ENCODE measurements at places on chromosomes 5 and 9.

GRCh38 chr9:73689051-73689870 lies 537.6 kb downstream of the ANXA1 start:
- DNase-seq = no peak

DNA sequence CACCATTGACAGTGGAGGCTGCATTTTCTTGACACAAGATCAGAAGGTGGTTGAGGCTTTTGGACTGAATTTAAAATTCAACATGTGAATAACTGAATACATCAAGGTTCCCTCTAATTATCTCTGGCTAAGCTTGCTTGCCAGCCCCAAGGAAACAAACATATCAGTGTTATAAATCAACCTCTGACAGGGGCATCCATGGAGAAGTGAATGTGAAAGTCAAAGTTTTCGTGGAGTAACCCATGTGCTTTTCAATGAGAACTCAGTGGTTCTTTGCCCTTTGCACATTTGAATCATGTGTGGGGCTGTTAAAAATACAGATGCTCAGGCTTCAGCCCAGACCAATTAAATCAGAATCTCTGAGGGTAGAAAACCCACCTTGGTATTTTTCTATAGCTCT lies 128.9 kb downstream of the LRRC70 start:
- no peak for DNase-seq

DNA sequence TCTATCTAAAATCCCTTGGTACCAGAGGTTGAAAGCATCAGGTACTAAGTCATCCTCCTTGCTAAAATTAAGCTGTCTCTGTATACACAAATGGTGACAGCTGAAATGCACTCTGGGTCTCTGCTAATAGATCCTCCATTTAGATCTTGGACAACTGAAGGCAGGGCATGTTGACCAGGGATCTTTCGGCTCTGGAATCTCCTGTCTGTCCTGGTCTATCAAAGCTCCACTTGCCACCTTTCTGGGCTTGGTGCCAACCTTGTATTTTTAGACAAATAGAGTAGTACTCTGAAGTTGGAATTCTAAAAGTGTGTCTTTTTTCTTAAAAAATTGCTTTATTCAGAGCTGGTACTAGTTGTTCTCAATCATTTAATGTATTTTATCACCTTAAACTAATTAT lies 135.2 kb upstream of the HMHB1 start:
- DNase-seq = no peak

- no peak for DNase-seq
These were observed 298.2 kb upstream of the RFX3 start for GRCh38 chr9:3823842-3824475.

GRCh38 chr9:134789168-134789567 lies 91.4 kb upstream of the FCN2 start:
- DNase-seq = no peak

DNA sequence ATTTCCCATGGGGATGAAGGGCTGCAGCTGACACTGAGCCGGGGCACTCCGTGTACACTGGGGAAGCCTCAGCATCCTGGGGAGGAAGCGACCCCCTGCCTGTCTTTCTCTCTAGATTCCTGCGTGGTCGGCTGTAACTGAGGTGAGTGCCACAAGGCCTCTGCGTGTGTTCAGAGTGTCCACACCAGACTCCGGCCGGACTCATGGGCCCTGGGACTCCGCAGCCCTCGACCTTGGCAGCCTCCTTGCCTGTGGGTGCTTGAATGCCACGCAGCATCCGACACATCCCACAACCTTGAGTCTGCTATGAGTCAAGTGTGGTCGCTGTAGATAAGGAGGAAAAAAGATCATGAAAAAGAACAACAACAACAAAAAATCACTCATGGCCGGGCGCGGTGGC lies 23.4 kb downstream of the PAEP start:
- DNase-seq = no peak

DNA sequence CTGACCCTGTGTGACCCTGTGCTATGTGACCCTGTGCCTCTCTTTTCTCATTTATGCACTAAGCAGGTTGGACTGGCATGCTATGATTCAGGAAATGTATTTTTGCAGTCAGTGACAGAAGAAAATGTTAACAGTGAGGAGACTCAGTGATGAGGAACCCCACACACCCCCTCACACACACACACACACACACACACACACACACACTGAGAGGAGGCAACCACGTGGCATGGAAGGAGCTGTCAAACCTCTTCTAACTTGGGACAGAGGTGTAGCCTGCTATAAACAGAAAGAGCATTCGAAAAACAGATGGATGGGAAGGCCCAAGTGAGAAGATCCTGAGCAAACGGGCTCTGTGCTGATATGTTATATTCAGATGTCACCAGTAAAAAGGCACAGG lies 57.9 kb upstream of the GRIA1 start:
- no peak for DNase-seq

DNA sequence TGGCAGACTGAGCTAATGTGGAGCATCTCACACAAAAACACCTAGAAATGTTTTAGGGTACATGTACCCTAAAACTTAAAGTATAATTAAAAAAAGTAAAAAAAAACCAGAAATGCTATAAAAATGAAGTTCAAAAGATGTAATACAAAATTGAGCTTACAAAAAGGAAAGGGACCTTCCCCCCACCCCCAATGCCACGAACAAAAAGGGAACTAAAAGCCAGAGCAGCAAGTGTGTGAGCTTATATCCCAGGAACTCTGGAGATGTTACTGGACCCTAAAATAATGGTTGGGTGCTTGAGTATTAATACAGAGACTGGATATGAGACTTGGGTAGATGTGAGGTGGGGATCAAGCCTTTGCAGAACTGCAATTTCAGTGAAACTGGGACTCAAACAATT lies 11.0 kb downstream of the SPATA9 start:
- DNase-seq = no peak

GRCh38 chr9:76464706-76465105 lies 5.7 kb downstream of the GCNT1 start:
- DNase-seq = no peak

GRCh38 chr5:103452666-103453065 lies 109.9 kb downstream of the NUDT12 start:
- DNase-seq = no peak

DNA sequence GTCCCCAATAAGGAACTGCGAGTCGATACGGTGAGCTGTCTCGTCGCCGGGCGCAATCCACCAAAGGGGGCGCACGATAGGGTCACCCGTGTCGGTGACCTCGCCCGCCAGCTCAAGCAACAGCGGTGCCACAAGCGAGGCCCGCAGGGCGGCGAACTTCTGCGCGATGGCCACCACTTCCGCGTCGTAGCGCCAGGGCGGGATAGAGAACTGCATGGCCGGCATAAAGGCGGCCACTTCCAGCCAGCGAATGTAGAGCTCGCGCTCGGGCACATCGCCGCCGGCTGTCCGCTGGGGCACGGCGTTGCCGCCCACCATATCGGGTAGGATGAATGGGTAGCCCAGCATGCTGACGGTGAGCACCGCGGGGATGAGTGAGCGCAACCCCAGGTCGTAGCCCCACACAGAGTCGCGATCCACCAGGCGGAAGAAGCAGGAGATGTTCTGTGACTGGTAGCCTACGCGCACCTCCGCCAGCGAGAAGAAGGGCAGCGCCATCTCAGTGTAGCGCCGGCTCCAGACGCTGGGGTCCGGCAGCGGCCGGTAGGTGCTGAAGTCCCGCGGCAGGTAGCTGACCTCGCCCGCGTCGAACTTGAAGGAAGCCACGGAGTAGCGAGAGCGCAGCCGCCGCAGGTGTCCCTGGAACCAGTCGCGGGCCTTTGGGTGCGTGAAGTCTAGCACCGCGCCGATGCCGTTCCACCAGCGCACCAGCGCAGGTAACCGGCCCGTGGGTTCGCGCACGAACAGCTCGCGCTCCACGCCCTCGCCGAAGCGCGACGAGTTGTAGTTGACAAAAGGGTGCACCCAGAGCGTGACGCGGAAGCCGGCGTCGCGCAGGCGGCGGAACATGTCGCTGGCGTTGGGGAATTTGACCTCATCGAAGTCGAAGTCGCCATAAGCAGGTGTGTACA lies 5.5 kb downstream of the MYORG start:
- no peak for DNase-seq

DNA sequence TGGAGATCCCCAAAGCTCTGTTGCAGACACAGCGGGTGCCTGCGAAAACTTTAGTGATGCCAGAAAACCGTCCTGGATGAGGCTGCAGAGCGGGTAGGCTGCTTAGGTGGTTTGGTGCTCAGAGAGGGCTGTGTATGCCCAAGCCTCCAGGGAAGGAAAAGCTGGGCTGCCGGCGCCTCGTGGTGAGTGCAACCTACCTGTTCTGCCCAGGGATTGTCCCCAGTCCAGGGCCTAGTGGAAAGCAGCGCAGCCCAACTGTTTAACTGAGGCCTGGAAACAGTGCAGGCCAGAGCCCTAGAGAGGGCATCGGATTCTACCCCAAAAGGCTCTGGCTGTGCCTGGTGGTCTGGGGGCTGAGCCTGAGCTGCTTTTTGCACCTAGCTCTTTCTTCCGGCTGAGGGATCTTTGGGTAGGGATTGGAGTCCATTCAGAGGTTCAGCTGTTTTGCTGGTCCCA lies 2.8 kb downstream of the LMX1B start:
- DNase-seq = no peak

DNA sequence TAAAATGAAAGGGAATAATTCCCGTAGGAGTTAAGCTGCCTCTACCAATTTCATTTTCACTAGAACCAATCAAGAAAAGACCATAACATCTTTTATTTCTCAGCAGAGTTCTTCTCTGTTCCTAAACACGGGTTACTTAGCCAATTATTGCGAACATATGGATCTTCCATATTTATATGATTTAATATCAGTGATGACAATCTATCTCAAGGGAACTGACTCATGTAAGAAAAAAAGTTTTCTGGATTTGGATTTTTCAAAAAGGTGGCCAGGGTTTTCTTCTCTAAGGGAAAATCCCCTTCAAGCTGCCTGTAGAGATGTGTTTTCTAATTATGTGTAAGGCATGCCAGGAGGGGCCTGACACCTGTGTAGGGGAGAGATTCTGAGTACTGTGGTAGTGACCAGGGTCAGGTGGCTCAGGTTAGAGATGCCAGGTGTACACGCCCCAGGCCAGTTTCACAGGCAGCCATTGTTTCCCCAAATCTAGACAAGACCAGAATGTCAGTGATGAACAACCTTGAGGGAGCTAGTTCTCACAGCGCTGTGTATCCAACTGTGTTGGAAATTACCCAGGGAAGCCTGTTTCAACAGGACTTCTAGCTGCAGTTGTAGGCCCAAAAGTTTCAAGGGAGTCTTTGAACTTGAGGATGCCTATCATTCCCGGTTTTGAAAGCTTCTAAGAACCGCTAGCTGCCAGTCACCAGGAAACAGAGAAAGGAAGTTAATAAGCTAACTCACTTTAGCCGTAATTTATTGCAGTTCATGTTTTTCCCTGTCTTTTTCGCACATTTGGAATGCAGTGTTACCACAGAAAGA lies 572.5 kb upstream of the RGMB start:
- DNase-seq = no peak

DNA sequence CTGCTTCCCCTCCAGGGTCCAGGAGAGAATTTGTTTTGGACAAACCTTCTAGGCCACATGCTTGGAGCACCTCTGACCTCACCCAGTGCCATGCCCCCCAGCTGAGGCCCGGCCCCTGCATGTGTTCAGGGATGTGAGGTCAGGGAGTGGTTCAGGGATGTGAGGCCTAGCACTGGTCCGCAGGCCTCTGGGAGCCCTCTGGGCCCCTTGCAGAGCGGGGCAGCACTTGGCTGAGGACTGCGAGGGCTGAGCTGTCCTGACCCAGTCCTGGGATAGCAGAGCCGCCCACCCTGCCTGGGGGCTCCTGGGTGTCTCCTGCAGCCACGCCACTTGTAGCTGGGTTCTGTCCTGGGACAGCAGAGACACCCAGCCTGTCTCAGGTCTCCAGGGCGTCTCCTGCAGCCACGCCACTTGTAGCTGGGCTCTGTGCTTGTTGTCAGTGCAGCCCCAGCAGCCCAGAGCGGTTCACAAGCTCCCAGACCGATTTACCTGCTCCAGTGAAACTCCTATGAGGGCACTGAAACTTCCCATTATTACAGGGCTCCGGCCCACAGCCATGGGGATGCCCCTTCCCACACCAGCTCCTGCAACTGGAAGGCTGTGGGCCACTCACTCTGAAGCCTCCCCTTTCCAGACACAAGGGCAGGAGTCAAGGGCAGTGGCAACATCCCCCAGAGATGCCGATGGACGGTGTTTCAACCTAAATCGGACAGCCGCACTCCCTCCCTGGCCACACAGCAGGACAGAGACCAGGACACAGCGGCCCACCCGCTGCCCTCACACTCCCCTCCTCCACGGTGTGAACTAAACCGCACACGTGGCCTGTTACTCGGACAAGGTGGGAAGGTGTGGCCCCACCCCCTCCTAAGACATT lies 5.4 kb upstream of the CEP72 start:
- no peak for DNase-seq

DNA sequence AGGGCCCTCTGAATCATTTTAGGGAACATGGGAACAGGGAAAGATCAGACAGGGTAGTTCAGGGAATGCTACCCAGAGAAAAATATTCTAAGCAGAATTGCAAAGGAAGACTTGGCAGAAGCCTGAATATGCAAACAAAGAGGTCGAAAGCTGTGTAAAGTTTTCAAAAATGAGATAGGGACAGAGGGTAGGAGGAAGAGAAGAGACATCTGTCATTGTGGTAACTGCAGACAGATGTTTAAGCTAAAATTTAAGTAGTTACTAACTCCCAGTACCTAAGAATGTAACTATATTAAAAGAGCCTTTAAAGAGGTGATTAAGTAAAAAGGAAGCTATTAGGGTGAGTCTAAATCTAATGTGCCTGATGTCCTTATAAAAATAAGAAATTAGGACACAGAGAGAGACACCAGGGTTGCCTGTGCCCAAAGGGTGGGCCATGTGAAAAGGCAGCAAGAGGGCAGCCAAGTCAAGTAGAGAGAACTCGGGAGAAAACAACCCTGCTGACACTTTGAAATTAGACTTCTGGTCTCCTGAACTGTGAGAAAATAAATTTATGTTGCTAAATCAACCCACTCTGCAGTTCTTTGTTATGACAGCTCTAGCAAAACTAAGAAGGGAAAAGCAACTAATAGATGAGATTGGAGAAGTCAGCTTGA lies 1647.4 kb upstream of the C9orf72 start:
- DNase-seq = no peak

DNA sequence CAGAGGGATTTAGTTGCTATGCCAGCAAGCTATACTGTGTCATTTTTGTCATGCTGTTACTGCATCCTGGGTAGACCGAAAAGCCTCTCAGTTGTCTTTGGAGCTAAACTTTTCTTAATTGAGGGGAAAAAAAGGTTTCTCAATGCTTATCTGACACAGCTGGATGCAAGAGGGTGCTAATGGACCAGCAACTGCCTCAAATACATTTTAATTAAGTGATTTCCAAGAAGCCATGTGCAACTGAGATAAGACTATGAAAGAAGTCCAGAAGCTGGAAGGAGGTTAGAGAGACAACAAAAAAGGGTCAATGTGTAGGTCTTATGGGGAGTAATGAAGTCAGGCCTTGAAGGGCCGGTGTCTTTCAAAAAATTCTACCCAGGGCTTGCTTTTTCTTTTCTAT lies 465.7 kb upstream of the DMAC1 start:
- DNase-seq = no peak

Data from stimulated activated CD4-positive, alpha-beta T cell treated with anti-CD3 and anti-CD28 coated beads, Interleukin-2, amount 100 ng/mL, for 48 hours (primary cell).